ENCODE measurements at places on chromosomes 5 and 9. TPM values are rescaled to one million over a fixed set of nuclear protein-coding genes. Genes with fewer than 3 reads are reported as not detected.

DNA sequence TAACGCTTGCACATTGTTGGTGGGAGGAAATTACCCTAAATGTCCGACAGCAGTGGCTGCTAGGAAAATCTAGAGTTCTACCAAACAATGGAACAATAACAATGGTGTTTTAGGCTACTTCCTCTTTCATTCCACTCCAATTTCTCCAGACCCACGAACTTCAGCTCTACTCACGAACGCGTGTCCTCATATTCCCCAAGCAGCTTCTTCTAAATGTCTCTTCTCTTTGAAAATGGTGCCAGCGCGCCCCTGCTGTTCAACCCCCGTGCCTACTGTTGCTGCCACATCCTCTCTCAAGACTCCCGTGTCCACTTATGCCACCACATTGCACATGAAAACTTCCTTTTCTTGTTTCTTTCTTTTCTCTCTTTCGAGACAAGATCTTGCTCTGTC, 25.6 kb downstream of the OR2V2 start:
- no peak for DNase-seq

DNA sequence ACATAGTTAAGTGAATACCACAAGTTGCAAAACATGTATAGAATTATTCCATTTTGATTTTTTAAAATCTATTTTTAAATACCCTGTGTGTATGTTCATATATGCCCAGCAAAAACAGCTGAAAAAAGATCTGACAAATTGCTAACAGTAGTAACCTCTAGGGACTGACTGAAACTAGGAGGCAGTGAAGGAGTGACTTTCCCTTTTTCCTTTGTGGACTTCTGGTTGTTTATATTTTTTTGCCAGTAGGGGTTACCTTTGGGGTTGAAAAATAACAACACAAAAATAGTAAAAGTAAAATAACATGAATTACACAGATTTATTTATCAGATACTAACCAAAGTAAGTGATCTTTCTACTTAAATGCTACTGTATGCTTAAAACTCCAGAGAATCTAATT, 2.9 kb downstream of the MEGF9 start:
- no peak for DNase-seq

DNA sequence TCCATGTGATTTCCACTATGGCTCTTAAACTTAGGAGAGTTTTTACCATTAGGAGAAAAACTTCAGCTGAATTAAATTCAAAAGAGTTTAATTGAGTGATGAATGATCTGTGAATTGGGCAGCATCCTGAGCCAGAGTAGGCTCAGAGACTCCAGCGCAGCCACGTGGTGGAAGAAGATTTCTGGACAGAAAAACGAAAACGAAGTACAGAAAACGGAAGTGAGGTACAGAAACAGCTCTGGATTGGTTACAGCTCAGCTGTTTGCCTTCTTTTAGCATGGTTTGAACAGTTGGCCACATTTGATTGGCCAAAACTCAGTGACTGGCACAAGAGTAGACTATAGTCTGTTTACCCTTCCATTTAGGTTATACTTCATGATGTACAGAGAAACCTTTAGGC, 69.2 kb upstream of the PLPP1 start:
- no peak for DNase-seq

GRCh38 chr9:126658201-126658825, 44.6 kb downstream of the LMX1B start:
- no peak for DNase-seq

DNA sequence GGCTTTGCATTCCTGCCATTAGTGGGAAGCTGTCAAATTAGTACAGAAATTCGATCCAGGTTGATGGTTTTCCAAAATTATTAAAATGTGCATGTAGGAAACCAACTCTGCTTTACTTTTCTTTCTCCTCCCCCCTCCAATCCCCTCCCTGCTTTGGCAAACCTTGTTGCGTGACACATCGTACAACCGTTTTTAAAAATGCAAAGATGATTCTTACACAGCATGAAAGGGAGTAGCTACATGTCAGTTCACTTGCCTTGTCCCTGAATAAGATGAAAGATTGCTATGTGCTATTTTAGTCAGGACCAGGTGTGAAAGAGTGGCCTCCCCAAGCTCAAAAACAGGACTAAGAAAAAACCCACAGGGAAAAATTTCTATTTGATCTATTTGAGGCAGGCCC, 11.7 kb downstream of the SNCAIP start:
- no peak for DNase-seq

DNA sequence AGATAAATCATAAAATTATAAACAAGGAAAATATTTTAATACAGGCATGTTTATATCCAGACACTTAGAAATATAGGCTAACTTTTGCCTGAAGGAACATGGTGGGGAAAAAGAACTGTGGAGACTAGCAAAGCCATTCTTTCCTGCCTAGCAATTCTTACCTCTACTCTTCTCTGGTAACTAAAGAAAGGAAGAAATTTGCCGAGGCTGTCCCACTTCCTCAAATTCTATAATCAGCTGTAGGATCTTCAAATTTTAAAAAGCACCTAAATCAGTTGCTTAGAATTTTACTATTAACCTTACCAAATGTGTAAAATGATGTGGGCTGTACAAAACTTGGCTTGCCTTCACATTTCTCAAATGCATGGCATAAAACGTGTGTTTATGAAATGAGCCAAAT, 249.1 kb upstream of the SMARCA2 start:
- no peak for DNase-seq

Gene TUSC1
- polyA plus RNA-seq, result 20.2 TPM

Gene RORB
- 0.17 TPM for polyA plus RNA-seq

Gene PCDHGB1
- 1.5 TPM for polyA plus RNA-seq

Gene NR2F1-AS1
- 53.1 TPM for polyA plus RNA-seq

Gene DRD1
- polyA plus RNA-seq, result not detected

Gene SLC25A46
- polyA plus RNA-seq, result 57.3 TPM
